Thymus (tissue), 14 donors: ENCODE measurements at places on chromosomes 7 and 10. TPM values are rescaled to one million over a fixed set of nuclear protein-coding genes. Genes with fewer than 3 reads are reported as not detected.

GRCh38 chr10:69383558-69383957, 33.2 kb downstream of the TACR2 start:
- H3K4me3 ChIP-seq: no peak overlapping the region
- peaks cover 86% of the 10 kb centered on the region for H3K36me3 ChIP-seq
- H3K4me1 ChIP-seq: peaks cover 5% of the 10 kb centered on the region
- no peaks in the 10 kb centered on the region for H3K27me3 ChIP-seq
- no peak for DNase-seq
- no peak overlapping the region for H3K27ac ChIP-seq

GRCh38 chr7:100829150-100829716, 1.9 kb upstream of the EPHB4 start:
- H3K4me3 ChIP-seq: no peak overlapping the region
- peaks cover 50% of the 10 kb centered on the region for H3K27me3 ChIP-seq
- no peak overlapping the region for H3K27ac ChIP-seq
- no peaks in the 10 kb centered on the region for H3K4me1 ChIP-seq
- no peaks in the 10 kb centered on the region for H3K36me3 ChIP-seq
- no peak for DNase-seq

DNA sequence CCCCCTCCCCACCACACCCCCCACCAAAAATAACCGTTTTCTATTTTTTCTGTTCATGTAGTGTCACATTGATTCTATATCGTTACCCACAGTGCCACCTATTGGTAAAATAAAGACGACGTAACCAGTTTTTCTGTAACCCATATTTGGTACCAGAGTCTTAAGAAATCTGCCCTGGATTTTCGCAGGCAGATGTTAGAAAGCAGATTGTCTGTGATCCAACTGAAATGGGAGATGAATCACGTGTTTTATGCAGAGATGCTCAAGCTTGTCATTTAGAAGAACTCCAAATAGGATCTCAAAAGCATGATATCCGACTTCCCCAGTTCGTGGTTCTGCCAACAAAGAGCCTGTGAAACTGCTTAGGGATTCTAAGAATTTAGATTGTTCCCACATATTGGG, 261.1 kb upstream of the CSTF2T start:
- no peak overlapping the region for H3K27ac ChIP-seq
- H3K4me3 ChIP-seq: no peak overlapping the region
- no peaks in the 10 kb centered on the region for H3K36me3 ChIP-seq
- no peaks in the 10 kb centered on the region for H3K4me1 ChIP-seq
- peak; percentile 4 for DNase-seq
- H3K27me3 ChIP-seq: no peaks in the 10 kb centered on the region

DNA sequence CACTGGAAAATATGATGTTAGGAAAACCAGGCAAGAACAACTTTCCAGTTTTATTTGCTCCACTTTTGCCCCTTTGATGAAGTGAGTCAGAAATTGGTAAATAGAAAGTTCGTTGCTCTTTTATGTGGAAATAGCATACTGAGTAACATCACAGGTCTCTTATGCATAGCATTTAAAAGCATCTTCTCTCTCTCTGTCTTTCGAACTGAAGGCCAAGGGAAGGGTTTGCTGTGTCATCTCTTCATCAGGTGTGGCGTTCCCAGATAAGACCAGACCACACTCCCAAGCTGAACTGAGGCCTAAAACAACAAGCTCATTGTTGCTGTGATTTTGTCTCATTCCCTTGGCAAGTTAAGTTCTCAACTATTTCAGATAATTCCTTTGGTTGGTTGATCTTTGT, 131.8 kb upstream of the GRB10 start:
- no peak overlapping the region for H3K4me3 ChIP-seq
- no peak overlapping the region for H3K27ac ChIP-seq
- no peak for DNase-seq
- H3K27me3 ChIP-seq: no peaks in the 10 kb centered on the region
- H3K4me1 ChIP-seq: no peaks in the 10 kb centered on the region
- H3K36me3 ChIP-seq: no peaks in the 10 kb centered on the region

- no peaks in the 10 kb centered on the region for H3K4me1 ChIP-seq
- DNase-seq: no peak
- H3K36me3 ChIP-seq: no peaks in the 10 kb centered on the region
Observed at GRCh38 chr10:57015187-57015586, 654.1 kb upstream of the ZWINT start.

GRCh38 chr10:84715911-84716310, 387.5 kb downstream of the CCSER2 start:
- no peaks in the 10 kb centered on the region for H3K27me3 ChIP-seq
- H3K36me3 ChIP-seq: no peaks in the 10 kb centered on the region
- DNase-seq: no peak

- no peak for DNase-seq
- H3K4me1 ChIP-seq: no peaks in the 10 kb centered on the region
- no peaks in the 10 kb centered on the region for H3K36me3 ChIP-seq
Observed at GRCh38 chr7:129480674-129481363, 21.5 kb upstream of the SMKR1 start.

- H3K4me3 ChIP-seq: peak overlapping the region; percentile 52
- no peaks in the 10 kb centered on the region for H3K36me3 ChIP-seq
- no peak overlapping the region for H3K27ac ChIP-seq
- H3K4me1 ChIP-seq: peaks cover 16% of the 10 kb centered on the region
Observed at GRCh38 chr7:74606101-74606908, 51.2 kb upstream of the GTF2I start.

GRCh38 chr10:98240524-98240923, 27.5 kb downstream of the LOXL4 start:
- peaks cover 41% of the 10 kb centered on the region for H3K36me3 ChIP-seq
- no peaks in the 10 kb centered on the region for H3K4me1 ChIP-seq
- H3K27me3 ChIP-seq: no peaks in the 10 kb centered on the region

- no peak overlapping the region for H3K27ac ChIP-seq
- no peak overlapping the region for H3K4me3 ChIP-seq
- no peaks in the 10 kb centered on the region for H3K4me1 ChIP-seq
- no peak for DNase-seq
- no peaks in the 10 kb centered on the region for H3K36me3 ChIP-seq
- peaks cover 38% of the 10 kb centered on the region for H3K27me3 ChIP-seq
Observed at GRCh38 chr10:121594076-121594475, 4.2 kb downstream of the FGFR2 start.

- no peaks in the 10 kb centered on the region for H3K4me1 ChIP-seq
- no peaks in the 10 kb centered on the region for H3K27me3 ChIP-seq
- H3K36me3 ChIP-seq: no peaks in the 10 kb centered on the region
- DNase-seq: no peak
- H3K27ac ChIP-seq: no peak overlapping the region
Observed at GRCh38 chr7:146008293-146008692, 108.3 kb upstream of the CNTNAP2 start.

GRCh38 chr7:142793156-142793555, 22.4 kb downstream of the PRSS2 start:
- H3K4me1 ChIP-seq: peaks cover 52% of the 10 kb centered on the region
- peaks cover 19% of the 10 kb centered on the region for H3K27me3 ChIP-seq
- peaks cover 65% of the 10 kb centered on the region for H3K36me3 ChIP-seq
- H3K27ac ChIP-seq: peak overlapping the region; percentile 89

DNA sequence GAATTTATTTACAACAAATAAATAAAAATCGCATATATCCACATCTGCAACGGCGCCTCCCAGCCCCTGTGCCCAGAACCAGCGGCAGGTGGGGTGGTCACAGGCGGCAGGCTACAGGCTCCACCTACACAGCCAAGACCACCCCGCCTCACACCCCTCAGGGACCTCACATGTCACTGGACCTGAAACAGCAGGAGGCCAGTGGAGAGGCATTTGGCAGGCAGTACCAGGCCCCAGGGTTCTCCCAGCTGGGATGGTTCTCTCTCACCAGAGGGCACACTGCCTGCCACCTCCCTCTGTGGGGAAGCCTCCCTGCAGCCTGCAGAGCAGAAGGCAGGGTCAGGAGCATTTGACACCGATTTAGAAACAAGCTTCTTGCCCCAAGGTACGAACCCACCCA, 81.5 kb downstream of the MAD1L1 start:
- no peak overlapping the region for H3K4me3 ChIP-seq
- H3K27me3 ChIP-seq: peaks cover 3% of the 10 kb centered on the region
- DNase-seq: no peak
- H3K4me1 ChIP-seq: no peaks in the 10 kb centered on the region
- peaks cover 28% of the 10 kb centered on the region for H3K36me3 ChIP-seq

DNA sequence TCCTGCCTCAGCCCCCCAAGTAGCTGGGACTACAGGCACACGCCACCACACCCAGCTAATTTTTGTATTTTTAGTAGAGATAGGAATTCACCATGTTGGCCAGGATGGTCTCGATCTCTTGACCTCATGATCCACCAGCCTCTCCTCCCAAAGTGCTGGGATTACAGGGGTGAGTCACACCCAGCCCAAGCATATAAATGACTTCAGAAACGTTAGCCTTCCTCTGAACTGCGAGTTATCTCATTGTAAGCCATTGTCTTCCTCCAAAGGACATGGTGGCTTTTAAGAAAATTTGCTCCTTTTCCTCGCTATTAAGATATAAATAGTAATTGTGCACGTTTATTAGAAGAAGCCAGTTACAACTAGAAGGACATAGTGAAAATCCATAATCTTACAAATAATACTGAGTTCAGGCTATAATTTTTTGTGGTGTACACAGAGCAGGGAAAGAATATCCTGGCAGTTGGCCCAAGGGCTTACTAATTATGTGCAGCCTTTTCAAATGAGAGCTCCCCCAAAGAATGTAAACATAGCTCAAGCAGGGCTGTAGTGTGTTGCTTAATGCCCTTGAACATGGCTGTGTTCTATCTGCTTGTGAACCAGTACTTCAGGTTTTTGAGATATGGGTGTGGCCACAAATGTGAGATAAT, 495.8 kb downstream of the PARD3 start:
- H3K27me3 ChIP-seq: no peaks in the 10 kb centered on the region
- no peak overlapping the region for H3K4me3 ChIP-seq
- peaks cover 2% of the 10 kb centered on the region for H3K36me3 ChIP-seq
- DNase-seq: no peak
- H3K4me1 ChIP-seq: peaks cover 2% of the 10 kb centered on the region

DNA sequence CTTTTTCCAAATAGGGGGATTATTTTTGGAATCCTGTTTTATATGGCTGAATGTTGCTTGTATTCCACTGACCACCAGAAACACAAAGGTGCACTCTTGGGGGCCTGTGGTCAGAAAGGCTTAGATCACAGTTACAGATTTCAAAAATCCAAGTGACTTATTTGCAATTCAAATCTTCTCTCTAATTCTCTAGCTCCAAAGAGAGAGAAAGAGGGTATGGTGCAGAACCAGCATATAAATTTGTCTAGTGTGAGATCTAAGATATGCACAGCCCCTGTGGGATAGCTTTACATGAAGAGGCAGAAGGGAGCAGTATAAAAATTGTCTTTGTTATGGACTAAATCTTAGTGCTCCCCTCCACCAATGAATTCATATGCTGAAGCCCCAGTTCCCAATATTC, 1121.7 kb upstream of the CELF2 start:
- no peaks in the 10 kb centered on the region for H3K4me1 ChIP-seq
- no peak overlapping the region for H3K27ac ChIP-seq
- no peak overlapping the region for H3K4me3 ChIP-seq
- no peaks in the 10 kb centered on the region for H3K27me3 ChIP-seq

The ZNF365 gene
- total RNA-seq: 0.19 TPM

The PBLD gene
- total RNA-seq: 1.7 TPM

The LBX1 gene
- not detected for total RNA-seq
